Activated CD4-positive, alpha-beta memory T cell treated with anti-CD3 and anti-CD28 coated beads for 36 hours (primary cell): ENCODE measurements at places on chromosomes 12 and 14.
A peak's percentile ranks its signal among the peaks of the same experiment; 100 is the strongest.

GRCh38 chr12:6211421-6211869 is 11.2 kb downstream of the CD9 start:
- DNase-seq, result no peak

DNA sequence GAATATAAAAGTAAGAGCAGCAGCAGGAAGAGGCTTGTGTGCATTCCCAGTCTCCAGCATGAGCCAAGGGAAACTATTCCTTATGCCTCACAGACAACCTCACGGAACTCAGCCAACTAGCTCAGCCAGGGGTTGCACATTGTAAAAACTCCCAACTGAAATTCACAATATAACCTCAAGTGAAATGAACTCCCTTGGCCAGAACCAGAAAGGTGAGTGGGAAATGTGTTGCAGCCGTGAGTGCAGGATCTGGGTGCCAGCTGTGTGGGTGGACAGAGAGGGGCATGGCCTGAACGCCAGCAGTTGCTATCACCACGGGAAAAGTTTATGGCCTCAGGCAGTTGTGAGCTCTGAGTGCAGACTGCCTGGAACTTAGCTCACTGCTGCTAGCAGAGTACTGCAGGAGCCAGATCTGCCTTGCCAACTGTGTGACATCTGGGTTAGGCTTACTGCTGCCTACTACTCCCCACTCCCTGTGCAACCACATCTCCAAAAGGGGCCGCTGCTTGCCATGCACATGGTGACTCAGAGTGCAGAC is 2.3 kb upstream of the CLEC1A start:
- DNase-seq, result no peak

DNA sequence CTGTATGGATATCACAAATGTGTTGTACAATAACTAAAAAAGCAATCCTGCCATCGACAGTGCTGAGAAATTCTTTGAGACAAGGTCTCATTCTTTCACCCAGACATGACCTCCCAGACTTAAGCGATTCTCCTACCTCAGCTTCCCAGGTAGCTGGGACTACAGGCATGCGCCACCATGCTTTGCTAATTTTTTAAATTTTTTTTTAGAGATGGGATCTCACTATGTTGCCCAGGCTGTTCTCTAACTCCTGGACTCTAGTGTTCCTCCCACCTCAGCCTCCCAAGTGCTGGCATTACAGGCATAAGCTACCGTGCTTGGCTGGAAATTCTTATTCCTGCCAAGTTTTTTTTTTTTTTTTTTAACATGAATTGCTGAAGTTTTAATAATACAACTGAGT is 16.5 kb upstream of the NOXRED1 start:
- no peak for DNase-seq

- no peak for DNase-seq
Observed at GRCh38 chr12:27192118-27192802, 51.8 kb upstream of the STK38L start.

DNA sequence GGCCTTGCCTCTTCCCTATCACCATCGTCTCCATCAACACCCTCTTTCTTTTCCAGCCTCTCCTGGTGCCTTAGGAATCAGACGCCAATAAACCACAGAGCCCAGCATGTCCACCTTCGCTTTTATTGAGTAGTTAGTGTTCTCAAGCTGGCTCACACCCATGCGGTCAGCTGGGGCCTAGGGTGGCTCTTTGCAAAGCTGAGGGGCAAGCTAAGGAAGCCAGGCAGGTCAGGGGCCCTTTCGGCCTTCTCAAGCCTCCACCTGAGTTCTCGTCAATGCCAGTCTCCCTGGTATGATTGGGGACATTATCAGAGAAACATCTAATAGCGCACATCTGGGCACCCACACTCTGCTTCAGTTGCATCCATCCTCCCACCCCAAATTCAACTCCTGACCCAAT is 737 bp upstream of the TEX52 start:
- no peak for DNase-seq

GRCh38 chr12:71972441-71973074 is 33.9 kb downstream of the TPH2 start:
- no peak for DNase-seq

DNA sequence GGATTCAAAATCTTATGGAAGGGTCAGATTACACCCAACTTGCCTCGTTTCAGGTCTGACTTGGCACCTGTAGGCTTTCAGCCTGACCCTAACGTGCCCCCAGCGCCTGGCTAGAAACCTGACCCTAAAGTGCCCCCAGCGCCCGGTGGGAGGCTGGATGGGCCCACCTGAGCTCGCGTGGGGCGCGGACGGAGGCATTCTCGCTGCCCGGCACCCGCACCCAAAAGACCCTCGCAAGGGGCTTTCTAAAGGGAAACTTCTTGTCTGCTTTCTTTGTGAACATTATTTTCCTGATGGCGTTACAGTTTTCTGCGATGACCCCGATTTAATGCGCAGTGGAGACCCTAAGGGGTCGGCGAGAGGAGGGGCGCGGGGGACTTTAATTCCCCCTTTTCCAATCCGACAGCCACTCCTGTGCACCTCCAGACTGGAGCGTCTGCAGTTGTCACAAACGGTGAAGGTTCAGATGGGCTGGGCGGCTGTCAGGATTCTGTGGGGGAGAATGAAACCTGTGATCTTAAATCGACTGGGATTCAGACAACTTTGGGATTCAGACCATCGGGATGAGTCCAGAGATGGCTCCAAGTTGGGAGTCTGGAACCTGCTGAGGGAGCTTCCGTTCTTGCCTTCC is 751 bp upstream of the HRK start:
- no peak for DNase-seq

GRCh38 chr12:67515679-67516340 is 132.7 kb upstream of the DYRK2 start:
- peak; percentile 38 for DNase-seq

- no peak for DNase-seq
Observed at GRCh38 chr14:23396781-23397407, 11.2 kb downstream of the MYH6 start.
